ENCODE measurements at places on chromosomes 1 and 21.

GRCh38 chr1:114145504-114146151, 8.0 kb downstream of the SYT6 start:
- DNase-seq, result no peak

DNA sequence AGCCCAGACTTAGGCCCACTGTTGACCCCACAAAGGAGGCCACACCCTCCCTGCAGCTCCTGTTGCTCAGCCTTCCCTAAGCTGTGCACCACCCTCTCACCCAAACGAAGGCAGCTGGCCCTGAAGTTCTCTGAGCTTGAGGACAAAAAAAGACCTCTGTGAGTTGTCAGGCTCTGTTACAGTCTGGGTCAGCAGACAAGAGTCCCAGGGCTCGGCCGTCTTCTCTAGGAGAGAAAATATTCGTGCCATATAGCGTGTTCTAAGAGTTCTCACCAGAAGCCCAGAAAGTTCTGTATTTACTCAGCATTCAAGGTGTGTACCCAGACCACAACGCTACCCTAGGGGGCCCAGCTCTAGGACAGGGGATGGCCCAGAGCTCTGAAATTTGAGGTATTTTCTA, 25.5 kb upstream of the LYST start:
- no peak for DNase-seq

DNA sequence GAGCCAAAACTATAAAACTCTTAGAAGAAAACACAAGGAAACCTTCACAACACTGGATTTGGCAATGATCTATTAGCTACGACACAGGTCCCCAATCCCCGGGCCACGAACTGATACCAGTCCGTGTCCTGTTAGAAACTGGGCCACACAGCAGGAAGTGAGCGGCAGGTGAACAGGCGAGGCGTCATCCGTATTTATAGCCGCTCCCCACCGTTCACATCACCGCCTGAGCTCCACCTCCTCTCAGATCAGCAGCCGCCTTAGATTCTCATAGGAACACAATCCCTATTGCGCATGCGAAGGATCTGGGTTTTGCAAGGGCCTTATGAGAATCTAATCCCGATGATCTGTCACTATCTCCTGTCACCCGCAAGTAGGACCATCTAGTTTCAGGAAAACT, 11.9 kb downstream of the TFB2M start:
- no peak for DNase-seq

DNA sequence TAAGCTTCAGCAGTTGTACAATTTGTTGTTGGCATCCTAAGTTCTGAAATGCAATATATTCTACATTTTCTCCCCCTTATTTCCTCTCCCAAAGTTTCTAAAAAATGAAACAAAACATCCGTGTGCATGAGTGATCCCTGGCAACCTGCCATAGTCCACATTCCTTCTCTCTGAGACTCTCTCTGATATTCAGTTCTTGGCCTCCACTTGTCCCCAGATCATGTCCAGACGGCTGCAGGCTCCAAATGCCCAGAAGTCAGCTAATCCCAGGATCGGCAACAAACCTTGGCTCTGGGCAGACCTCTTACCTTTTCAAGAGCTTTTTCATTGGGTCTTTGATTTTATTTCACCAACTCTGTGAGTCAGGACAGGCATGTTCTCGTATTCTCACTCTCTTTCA, 187.8 kb downstream of the ETS2 start:
- no peak for DNase-seq

DNA sequence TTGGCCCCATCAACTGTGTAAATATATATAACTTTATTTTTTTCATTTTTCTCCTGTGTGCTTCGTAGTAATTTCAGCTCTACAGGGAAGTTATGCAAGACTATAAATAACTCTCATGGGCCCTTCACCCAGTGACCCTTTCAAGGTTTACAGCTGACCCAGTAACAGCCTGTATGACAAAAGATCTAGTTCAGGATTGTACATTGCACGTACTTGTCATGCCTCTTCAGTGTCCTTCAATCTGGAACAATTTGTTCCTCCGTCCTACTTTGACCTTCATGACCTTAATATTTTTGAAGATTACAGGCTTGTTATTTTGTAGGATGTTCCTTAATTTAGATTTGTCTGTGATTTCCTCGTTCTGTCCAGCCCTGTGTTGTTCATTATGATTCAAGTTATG, 40.5 kb downstream of the BRINP2 start:
- DNase-seq, result no peak

DNA sequence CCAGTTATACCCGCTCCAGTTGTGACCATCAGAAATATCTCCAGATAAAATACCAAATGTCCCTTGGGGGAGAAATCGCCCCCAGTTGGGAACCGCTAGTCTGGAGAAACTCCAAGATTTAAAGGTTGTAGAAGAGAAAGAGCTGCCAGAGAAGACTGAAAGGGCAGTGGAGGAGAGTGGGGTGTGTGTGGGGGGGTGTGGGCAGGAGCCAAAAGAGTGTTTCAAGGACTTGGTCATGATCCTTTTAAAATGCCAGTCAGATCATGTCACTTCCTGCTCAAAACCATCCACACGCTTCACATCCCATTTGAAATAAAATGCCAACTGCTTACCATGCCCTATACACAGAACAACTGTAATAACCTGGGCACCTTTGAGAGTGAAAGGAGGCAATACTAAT, 3.4 kb upstream of the HEYL start:
- DNase-seq, result no peak

DNA sequence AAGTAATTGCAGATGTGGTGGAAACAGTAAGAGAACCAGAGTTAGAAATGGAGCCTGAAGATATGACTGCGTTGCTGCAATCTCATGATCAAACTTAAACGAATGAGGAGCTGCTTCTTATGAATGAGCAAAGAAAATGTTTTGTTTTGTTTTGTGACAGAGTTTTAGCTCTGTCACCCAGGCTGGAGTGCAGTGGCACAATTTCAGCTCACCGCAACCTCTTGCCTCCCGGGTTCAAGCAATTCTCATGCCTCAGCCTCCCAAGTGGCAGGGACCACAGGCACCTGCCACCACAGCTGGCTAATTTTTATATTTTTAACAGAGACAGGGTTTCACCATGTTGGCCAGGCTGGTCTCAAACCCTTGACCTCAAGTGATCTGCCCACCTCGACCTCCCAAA, 53.3 kb upstream of the NFASC start:
- DNase-seq, result no peak

- DNase-seq, result no peak
Observed at GRCh38 chr1:10848109-10848684, 51.8 kb upstream of the CASZ1 start.

- no peak for DNase-seq
Observed at GRCh38 chr1:97158691-97159096, 437.1 kb downstream of the PTBP2 start.

DNA sequence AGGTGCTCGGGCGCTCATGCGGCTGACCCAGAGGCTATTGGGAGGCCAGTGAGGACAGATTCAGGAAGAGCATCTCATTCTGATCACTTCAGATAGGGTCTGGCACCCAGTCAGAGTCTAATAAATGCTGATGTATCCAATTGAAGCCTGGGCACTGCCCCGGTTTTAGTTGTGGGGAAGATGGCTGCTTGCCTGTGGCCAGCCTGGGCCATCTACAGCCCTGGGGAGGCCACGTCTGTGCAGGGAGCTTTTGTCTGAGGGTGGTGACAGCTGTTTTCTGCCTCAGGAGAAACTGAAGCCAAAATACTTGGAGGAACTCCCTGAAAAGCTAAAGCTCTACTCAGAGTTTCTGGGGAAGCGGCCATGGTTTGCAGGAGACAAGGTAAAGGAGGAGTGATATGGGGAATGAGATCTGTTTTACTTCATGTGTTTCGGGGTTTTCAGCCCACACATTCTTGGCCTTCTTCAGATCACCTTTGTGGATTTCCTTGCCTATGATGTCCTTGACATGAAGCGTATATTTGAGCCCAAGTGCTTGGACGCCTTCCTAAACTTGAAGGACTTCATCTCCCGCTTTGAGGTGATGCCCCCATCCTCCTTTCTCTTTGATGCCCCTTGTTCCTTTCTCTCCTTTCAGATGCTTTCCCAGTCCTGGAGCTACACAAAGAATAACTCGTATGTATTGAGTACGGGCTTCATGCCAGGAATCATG, 2.8 kb downstream of the GSTM5 start:
- DNase-seq, result no peak

GRCh38 chr1:219402925-219403324, 210.0 kb downstream of the ZC3H11B start:
- DNase-seq, result no peak

- DNase-seq, result no peak
Observed at GRCh38 chr21:16634515-16634914, 878.3 kb upstream of the CXADR start.

GRCh38 chr1:226958300-226958699, 18.2 kb downstream of the COQ8A start:
- DNase-seq, result no peak

GRCh38 chr1:182485861-182486260, 35.9 kb downstream of the RGSL1 start:
- DNase-seq, result no peak

All from stimulated activated CD8-positive, alpha-beta memory T cell treated with anti-CD3 and anti-CD28 coated beads, Interleukin-12 subunit alpha, Interleukin-12 subunit beta, amount 100 ng/mL, for 1 hour (primary cell).